ENCODE measurements at places on chromosomes 4 and X. TPM values are rescaled to one million over a fixed set of nuclear protein-coding genes. Genes with fewer than 3 reads are reported as not detected.

Gene COL4A5
- 126 TPM for total RNA-seq

Gene ADH7
- total RNA-seq = not detected

Gene TLR10
- not detected for total RNA-seq

Gene CC2D2A
- total RNA-seq = 19.7 TPM

Gene MFAP3L
- total RNA-seq = 4.1 TPM

Gene FANCB
- 4.5 TPM for total RNA-seq

Gene DMRTC1B
- not detected for total RNA-seq

Gene SPARCL1
- total RNA-seq = not detected

Gene WAS
- total RNA-seq = 0.30 TPM
